ENCODE measurements at places on chromosomes 5 and 9.

DNA sequence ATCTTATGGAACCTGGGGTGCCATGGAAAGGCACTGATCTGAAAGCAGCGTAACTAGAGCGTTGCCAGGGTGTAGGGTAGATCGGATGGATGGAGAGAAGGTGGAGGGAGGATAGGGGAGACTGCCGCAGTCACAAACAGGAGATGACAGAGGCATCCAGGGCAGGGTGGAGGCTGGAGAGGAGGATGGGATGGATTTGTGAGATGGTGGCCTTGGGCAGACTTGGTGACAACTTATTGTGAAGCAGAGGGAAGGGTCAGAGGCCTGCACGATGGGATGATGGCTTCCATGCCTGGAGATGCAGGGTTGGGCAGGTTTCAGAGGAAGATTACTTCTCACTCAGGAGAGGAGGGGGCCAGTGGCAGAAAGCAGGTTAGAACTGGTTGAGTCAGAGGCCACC is 2.4 kb downstream of the GLIPR2 start:
- no peak for DNase-seq

- no peak for DNase-seq
Observed at GRCh38 chr9:94743035-94743954, 16.8 kb downstream of the AOPEP start.

DNA sequence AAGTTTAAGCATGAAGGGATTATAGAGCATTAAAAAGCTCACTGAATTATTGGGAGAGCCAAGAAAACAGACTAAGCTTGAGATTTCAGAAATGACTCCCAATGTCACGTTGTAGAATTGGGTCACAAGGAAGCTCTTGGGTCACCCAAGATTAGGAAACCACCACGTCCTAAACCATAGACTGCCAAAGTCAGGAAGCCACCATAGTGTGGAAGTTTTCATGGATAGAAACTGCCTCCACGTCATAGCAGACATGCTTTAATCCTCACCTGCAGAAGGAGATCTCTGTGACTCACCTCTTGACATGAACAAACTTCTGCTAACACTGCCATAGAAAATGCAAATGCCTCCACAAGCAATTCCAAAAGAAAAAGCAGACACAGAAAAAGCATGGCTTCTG is 106.3 kb downstream of the SLC1A3 start:
- no peak for DNase-seq

GRCh38 chr9:132541051-132541450 is 41.4 kb upstream of the BARHL1 start:
- no peak for DNase-seq

GRCh38 chr5:113761594-113761993 is 248.1 kb downstream of the YTHDC2 start:
- no peak for DNase-seq

DNA sequence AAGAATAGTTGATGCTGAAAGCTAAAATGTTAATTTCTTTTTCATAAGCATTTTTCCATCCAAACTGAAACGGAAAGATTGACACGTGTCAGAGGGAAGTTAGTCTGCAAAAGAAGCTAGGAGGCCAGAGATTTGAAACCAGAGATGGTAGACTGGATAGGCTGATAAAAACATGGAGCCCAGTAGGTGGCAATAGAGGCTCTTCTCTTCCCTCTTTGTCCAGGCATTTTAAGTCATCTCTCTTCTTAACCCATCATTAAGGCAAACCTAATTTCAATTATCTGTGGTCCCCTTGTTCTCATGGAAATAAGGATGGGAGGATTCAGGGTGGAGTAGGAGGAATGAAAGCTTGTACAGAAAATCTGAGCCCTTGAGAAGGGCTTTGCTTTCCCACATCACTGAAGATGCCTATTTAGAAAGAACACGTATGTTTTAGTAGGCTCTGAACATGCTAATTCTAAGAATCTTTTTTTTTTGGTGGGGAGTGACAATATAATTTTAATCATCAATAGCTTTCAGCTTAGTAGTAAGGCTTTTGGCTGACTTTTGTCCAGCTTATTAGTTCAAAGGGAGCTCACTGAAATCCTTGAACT is 66.6 kb downstream of the ZNF474 start:
- DNase-seq, result peak; percentile 16

GRCh38 chr9:126472198-126472947 is 141.4 kb upstream of the LMX1B start:
- no peak for DNase-seq

GRCh38 chr5:2700876-2701275 is 50.6 kb downstream of the IRX2 start:
- DNase-seq, result no peak

DNA sequence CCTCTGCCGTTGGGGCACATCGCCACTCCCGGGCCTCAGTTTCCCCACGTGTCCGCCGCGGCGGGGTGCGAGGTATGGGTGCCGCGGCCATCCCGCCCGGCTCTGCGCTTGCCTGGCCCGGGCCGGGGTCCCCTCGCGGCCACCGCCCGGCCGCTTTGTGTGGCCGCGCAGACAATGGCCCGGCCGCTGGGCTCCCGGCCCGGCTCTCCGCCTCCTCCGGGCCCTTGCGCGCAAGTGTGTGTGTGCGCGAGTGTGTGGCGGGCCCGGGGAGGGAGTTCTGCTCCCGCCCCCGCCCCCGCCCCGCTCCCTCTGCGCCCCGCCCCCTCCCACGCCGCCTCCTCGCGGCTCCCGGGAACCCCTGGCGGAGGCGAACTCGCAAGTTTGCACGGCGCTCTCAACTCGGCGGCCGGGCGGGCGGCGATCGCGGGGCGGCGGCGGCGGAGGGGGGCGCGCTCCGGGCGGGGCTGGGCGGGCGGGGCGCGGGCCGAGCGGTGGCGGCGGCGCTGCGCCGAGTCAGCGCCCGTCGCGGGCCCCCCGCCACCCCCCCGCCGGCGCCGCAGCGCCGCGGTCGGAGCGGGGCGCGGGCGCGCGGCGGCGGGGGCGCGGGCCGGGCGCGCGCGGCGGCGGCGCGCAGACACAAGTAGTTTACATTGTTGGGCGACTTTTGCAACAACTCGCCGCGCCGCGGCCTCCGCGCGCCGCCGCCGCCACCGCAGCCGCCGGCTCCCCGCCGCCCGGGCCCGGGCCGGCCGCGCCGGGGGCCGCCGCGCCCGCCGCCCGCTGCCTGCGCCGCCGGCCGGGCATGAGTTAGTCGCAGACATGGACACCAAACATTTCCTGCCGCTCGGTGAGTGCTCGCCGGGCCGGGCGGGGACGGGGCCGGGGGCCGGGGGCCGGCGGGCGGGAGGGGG is at the start of gene RXRA:
Gene RXRA, plus strand, starts transcription at position 643 of the 911 bp plus-strand sequence. Its CDS starts 177 bp downstream, at position 820.
- peak; percentile 94 for DNase-seq

- no peak for DNase-seq
Observed at GRCh38 chr5:150192462-150192861, 2.6 kb downstream of the SLC6A7 start.
